T-helper 2 cell (primary cell): ENCODE measurements at places on chromosomes 12 and 14.

DNA sequence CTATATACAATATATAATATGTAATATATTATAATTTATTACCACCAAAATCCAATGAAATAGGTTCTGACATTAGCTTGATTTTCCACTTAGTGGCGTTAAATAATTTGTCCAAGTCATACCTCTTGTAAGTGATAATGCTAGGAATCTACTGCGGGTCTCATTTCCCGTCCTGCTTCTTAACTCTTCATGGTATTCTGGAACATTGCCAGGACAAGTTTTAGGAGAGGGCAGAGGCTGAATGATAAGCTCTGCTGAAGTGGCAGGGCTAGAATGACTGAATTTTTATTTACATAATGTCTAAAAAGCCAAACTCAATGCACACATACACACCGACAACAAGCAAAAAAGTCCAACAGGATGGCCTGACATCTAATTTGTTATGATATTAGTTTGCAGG, 70.4 kb upstream of the PTPRQ start:
- DNase-seq = no peak

GRCh38 chr12:15682826-15683225, 106.4 kb downstream of the EPS8 start:
- no peak for DNase-seq

GRCh38 chr14:77005559-77005958, 22.9 kb downstream of the IRF2BPL start:
- DNase-seq = no peak

DNA sequence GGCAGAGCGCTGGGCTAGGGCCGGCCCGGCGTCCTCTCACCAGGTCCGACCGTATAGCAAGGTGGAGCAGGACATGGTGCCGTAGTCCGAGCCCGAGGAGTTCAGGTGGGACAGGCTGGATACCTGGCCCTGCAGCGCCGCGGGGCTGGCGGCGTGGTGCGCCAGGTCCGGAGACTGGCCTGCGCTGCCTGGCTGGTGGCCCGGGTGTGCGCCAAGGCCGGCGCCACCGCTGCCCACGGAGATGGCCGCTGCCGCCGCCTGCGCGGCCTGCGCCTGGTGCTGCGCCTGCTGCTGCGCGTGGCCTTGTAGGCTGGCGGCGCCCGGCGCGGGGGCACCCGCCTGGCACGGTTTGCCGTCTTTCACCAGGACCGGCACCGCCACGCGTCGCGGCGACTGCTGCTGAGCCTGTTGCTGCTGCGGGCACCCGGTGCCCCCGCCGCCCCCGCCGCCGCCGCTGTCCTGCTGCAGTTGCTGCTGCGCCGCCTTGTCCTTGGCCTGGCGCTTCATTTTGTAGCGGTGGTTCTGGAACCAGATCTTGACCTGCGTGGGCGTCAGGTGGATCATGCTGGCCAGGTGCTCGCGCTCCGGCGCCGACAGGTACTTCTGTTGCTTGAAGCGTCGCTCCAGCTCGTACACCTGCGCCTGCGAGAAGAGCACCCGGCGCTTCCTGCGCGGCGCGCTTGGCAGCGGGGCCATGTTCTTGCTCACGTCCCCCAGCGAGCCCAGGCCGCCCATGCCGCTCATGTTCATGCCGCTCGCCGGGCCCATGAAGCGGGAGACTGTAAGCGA, 2.6 kb downstream of the NKX2-1 start:
- DNase-seq = no peak

DNA sequence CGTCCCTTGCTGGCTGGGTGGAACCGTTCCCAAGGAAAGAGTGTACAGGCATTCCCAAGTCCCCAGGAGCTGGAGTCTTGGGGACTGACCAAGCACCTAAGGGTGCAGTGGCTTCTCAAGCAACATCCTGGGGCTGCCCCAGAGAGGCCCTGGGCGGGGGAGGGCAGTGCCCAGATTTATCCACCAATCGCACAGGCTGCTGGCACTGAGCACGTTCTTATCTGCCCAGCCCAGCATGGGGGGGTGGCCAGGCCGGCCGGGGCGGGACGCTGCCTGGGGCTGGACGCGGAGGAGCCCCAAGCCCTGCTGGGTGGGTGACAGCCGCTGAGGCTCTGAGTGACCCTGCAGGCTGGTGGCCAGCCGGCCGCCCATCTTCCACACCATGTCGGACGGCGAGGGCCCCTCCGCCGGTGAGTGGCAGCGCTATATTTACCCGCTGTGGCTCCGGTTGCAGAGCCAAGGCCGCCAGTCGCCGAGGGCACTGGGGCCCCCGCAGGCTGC, 53.4 kb downstream of the CYP46A1 start:
- DNase-seq = no peak

GRCh38 chr14:99681101-99681831, 2.8 kb upstream of the CYP46A1 start:
- no peak for DNase-seq

DNA sequence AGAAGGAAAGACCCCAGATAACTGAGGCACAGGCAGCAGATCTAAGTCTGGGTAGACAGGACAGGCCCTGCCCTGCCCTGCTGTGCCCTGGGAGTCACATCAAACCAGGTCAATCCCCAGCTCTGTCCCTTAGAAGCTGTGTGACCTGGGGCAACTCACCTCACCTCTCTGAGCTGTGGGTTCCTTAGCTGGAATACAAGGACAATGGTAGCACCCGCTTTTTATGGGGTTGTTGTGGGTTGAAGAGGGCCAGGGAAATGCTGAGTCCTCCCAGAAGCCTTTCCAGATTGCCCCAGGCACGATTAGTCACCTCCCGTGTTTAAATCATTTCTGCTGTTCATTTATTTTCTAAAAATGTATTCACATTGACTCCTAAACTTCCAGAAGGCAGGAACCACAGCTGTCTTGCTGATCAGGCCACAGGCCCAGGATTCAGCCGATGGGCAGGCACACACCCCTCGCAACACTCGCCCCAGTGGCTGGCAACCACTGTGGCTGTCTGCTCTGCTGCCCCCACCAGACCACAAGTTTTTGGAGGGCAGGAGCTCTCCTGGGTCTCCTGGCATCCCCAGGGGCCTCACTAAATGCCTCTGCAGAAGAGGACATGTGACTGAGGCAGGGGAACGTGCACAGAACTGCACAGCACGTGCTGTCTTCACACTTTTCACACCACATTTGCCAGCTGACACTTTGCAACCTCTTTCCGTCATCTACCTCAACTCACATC, 3.0 kb downstream of the SELPLG start:
- DNase-seq = no peak

DNA sequence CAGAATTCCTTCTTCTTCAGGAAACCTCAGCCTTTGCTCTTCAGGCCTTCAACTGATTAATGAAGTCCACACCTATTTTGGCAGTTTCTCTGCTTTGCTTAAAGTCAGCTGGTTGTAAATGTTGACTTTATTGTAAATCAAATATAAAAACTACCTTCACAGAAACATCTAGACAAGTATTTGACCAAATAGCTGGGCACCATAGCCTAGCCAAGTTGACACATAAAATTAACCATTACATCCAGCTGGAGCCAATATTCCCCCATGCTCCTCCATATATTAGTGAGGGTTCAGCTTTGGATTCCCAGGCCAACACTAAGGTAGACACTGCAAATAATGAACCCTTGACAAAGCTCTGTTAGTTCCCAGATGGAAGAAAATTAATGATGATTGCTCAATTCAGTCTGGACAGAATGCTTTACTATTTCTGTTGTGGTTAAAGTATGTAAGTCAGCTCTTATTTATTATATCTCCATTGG, 125.5 kb downstream of the ZFP36L1 start:
- DNase-seq = no peak

- no peak for DNase-seq
Observed at GRCh38 chr14:31096255-31096654, 70.1 kb upstream of the STRN3 start.

GRCh38 chr12:53217051-53217930, 10.2 kb upstream of the ITGB7 start:
- peak; percentile 64 for DNase-seq

DNA sequence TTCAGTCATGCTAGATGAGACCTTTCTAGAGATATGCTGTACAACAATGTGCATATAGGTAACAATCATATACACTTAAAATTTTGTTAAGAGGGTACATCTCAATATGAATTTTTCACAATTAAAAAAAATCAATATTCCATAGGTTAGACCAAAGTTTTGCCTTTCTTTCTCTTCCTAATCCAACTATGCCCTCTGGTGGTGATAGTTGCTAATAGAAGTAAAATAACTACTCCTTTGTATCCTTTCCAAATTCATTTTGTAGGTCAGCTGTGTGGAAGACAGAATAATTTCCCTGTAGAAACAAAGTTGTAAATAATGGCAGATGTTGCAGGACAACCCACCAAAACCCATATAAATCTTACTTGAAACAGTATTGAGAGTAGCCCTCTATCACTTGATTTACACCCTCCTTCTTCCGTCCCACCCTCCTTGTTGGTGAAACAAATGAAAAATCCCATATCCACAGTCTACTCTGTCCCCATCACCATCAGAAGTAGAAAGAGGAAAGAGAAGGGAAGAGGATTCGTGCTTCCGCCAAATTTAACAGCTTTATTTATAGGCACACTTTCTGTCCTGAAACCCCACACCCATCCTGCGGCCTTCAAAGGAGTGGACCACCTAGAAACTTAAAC, 34.2 kb upstream of the KICS2 start:
- DNase-seq = peak; percentile 43

GRCh38 chr12:17802657-17803641, 287.0 kb downstream of the RERGL start:
- DNase-seq = no peak

DNA sequence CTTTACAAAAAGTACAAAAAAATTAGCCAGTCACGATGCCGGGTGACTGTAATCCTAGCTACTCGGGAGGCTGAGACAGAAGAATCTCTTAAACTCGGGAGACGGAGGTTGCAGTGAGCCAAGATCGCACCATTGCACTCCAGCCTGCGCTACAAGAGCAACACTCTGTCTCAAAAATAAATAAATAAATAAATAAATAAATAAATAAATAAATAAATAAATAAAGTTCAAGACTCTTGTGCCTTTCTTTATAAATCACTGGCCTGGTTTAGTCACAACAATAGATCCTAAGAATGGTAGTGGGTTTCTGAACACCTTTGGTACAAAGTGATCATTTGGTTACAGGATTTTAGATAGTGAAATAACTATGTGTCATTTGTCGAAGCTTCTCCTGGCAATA, 46.1 kb downstream of the ARL1 start:
- DNase-seq = no peak

- no peak for DNase-seq
Observed at GRCh38 chr12:53419756-53420155, 3.9 kb upstream of the AMHR2 start.

- no peak for DNase-seq
Observed at GRCh38 chr12:79596719-79597350, 93.9 kb downstream of the PAWR start.

DNA sequence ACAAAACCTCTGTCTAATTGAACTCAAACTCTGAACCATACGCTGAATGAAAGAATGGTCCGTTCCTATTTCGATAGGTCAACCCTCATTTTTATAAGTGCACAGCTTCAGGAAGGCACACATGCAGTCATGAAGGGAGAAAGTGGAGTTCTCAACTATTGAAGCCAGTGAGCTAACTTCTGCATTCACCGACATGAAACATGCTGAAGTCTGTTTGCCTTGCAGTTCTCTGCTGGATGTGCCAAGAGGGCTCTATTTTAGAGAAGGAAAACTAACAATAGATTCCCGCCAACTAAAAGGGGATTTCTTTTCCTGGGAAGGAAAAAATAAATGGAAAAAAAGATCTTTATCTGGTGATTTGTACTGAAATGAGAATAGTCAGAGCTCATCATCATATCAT, 191.0 kb upstream of the PLEKHG7 start:
- DNase-seq = no peak

DNA sequence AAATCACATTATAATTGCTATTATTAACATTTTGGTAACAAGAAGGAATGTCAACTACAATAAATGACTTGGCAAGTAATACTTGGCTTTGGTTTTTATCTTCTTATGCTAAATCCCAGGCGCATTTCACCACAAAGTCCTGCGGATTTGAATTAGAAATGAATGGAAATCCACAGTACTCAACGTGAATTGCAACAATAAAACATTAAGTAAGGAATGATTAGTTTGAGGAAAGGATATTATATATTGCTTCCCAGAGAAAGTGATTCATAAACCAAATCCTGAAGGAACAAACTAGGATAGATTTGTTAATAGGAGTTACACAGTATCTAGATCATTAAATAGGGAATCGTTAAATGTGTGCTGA, 1089.7 kb downstream of the TRHDE start:
- no peak for DNase-seq

DNA sequence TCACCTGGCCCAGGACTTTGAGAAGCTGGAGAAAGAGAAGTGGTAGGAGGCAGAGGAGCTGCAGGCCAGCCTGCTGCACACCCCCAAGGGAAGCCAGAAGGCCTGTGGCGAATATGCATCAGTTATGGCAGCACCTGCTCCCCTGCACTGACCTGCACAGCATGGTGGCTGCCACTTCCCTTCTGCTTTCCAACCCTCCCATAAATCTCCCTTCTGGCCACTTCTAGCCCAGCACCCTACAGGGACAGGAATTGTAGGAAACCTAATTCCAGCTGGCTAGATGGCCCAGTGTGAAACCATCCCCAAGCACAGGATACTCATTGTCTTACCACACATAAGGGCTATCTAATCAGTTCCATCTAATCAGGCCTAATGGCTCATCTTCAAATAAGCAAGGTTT, 136.3 kb downstream of the TBX3 start:
- no peak for DNase-seq

DNA sequence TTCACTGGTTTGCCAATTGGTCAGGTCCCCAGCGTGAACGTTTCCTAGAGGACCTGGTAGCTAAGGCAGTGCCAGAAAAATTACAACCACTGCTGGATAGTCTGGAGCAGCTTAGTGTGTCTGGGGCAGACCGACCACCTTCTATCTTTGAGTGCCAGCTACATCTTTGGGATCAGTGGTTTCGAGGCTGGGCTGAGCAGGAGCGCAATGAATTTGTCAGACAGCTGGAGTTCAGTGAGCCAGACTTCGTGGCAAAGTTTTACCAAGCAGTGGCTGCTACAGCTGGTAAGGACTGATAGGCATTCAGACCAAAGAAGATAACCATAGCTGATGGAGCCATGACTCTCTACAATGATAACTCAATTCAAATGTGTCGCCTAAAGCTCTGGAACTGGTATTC, 2.5 kb downstream of the C14orf119 start:
- no peak for DNase-seq

DNA sequence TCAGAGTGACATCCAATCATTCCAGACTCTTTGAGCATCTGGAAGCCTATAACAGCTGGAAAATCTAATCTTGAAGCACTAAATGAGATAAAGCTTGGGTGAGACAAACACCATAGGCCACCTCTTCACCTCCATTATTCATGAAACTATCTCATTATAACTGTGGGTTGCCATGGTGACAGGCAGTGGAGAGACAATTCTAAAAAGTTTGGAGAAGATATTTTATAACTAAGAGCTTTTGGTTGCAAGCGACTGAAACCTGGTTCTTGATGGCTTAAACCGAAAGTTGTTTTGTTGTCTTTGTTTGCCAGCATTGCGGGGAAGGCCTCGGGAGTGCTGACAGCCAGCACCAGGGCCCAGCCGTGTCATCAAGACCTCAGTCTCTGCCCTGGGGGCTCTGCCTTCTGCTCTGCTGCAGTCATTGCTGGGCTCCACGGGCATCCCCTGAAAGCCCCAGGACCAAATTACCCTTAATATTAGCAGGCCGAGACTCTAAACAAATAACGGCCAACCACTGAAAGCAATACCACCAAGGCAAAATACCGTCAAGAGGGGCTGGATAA, 353.6 kb upstream of the SFSWAP start:
- DNase-seq = no peak
